T-helper 2 cell (primary cell): ENCODE measurements at places on chromosomes 2 and 18.

DNA sequence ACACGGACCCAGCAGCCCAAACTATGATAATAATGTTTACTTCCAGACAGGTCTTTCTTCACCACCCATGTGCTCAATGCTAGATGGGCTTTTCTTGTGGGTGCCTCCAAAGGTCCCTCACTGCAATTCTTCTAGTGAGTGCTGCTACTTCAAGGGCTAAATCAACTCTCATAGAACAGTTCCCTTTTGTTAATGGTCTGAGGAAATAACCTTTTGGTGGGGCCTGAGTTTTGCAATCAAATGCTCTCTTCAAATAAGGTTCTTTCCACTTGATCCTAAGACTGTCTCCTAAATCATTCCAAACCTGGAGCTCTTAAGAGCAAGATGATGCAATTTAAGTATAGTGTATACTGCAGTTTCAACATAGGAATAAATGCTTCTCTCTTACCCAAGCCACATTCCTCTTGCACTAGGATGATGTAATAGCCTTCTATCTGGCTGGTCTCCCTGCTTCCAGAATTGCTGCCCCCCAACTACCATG is 6.0 kb downstream of the NEMP2 start:
- DNase-seq: no peak

- DNase-seq: no peak
These were observed 403 bp downstream of the COL4A3 start for GRCh38 chr2:227164763-227165291.

DNA sequence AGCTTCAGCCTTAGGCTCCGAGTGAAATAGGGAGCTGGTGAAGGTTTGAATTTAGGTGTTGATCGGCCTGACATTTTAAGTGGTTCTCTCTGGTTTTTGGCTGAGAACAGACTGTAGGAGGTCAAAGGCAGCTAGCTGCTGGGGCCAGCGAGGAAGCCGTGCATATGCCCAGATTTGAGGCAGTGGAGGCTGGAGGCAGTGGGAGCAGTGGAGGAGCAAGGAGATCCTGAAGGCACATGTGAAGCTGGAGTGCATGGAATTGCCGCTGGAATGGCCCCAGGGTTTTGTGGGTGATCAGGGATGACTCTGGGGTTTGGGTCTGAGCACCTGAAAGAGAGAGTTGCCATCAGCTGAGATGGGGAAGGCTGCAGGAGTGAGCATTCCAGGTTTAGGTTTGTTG is 25.1 kb downstream of the STEAP3 start:
- no peak for DNase-seq

DNA sequence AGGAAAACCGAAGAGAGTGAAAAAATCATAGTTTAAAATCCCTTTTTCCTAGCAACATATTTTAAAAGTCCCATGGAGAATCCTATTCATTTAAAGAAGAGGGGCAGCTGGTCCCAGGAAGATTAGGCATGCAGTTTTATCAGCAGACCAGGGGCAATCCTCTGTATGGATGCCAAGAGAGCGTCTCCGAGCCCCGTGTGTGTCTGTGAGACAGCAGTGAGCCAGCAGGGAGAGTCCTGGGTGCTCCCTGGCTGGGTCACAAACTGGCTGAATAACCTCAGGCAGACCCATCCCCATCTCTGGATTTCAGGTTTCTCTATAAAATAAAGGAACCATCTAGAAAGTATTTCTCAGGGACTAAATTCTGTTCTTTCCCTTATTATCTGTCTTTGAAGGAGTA is 128.2 kb upstream of the RIOK3 start:
- no peak for DNase-seq

GRCh38 chr2:81872006-81872405 is 1567.5 kb upstream of the LRRTM1 start:
- DNase-seq: no peak
